Cerebellar nuclear complex (tissue), 1 donor: ENCODE measurements at places on chromosomes 4 and X.

DNA sequence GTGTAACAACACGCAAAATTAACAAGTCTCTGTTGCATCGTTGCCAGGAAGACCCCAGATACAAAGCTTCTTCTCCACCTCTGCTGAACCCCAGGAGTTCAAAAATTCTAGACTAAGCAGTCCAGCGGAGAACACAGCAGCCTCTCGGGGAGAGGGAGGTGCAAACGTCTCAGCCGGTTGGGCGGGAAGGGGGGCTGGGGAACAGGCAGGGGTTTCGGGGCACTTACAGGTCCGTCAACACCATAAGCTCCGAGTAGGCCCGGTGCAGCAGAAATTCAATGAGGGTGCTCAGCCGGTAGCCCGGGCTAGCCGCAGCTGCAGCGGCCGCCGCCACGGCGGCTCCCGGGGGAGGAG lies 394 bp downstream of the MED14 start:
- DNase-seq: no peak

- no peak for DNase-seq
These were observed 365.7 kb downstream of the PPP3CA start for GRCh38 chr4:100981447-100982204.

DNA sequence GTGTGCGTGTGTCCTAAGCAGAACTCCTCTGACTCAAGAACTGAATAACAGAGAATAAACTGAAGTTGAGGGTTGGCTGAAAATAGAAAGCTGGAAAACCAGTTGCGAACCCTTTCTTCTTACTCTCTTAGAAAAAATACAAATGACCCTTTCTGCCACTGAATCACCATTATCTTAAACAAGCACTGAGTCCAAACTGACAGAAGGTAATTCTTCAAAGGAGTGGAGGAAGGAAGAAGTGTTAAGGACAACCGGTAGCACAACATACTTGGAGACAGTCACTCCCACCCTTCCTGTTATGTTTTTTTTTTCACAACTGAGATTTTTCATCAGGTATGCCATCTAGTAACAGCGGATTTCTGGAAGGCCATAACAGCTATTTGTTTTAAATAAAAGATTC lies 38.1 kb downstream of the HELQ start:
- DNase-seq: no peak

GRCh38 chr4:148776941-148777340 lies 334.7 kb upstream of the NR3C2 start:
- DNase-seq: no peak

DNA sequence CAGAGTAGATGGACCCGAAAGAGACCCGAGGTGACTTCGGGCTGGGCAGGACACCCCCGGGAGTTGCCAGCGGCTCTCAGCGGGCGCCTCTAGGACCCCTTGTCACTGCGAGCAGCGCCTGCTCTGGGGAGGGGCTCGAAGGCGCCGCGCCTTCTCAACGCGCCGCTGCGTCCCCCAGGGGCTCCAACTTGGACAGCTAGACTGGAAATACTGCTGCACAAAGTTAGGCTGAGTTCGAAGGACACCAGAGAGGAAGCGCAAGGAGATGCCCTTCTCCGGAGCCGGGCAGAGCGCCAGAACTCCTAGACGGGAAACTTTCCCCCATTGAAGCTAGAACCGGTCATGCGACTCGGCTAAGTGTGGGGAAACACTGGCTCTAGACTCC lies 493 bp upstream of the KCNIP4 start:
- DNase-seq: no peak

DNA sequence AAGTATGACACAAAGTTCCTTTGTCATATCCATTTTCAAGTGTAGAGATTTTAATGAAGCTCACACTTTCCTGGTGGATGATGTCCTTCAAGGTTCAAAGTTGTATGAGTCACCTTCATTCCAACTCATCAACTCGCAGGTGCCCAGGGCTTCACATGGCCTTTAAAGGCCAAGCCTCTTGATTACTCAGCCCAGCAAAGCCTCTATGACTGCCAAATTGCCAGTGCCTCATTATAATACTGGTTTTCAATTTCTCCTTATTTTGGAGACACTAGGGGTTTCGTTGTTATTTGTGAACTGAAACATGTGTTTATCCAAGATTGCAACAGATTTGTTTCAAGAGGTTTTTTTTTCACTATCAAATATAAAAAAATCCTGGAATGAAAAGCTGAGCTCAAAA lies 45.9 kb upstream of the PPP3CA start:
- no peak for DNase-seq

DNA sequence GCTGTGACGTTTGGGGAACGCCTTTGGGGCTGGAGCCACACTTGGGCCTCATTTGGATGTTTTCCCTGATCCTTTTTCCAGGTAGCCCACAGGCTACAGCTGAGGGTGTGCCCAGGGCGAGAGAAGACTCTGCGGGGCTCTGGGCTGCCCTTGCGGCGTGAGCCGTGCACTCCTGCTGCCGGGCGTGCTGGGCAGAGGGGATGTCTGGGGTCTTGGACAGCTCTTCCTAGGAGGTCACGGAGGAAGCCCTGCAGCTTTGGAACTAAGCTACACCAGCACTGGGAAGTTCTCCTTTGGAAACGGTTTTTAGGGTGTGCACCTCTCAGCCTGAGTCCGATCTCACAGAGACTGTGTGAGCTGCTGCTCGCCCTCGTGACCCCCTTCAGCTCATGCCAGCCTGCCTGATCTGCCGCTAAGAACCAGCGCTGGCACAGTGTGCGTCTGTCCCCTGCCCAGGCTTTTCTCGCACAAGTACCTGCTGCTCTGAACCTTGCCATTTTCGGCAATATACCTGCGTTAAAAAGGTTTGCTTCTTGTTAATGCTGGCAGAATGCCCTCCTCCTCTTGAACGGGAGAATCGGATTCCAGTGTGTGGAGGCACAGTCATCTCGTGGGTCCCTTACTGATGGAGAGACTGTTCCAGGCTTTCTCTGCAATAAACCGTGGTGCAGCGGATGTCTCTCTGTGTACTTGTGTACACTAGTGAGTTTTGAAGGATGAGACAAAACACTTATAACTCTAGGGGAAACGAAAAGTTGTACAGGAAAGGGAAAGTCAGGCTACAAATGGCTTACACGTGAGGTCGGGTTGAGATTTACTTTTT lies 14.3 kb downstream of the MSANTD1 start:
- no peak for DNase-seq

GRCh38 chrX:153963546-153963945 lies 8.1 kb downstream of the HCFC1 start:
- no peak for DNase-seq

- DNase-seq: no peak
These were observed 27.6 kb upstream of the HUWE1 start for GRCh38 chrX:53713987-53714579.

DNA sequence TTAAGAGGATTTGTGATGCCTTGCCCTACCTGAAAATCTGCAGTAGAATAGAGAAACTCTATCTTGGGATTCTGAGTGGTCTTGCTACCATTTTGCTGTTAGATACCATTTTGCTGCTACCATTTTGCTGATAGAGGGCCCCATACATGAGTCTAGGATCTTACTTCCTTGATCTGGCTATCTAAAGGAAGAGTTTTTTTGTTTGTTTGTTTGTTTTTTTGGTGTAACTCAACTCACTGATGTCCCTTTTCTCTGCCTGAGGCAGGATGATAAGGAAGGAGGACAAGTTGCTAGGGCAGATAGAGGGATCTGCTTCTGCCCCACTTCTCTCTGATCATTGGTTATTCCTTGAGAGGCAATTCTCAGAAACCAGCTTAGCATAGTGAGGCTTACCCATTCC lies 31.0 kb downstream of the XK start:
- no peak for DNase-seq

DNA sequence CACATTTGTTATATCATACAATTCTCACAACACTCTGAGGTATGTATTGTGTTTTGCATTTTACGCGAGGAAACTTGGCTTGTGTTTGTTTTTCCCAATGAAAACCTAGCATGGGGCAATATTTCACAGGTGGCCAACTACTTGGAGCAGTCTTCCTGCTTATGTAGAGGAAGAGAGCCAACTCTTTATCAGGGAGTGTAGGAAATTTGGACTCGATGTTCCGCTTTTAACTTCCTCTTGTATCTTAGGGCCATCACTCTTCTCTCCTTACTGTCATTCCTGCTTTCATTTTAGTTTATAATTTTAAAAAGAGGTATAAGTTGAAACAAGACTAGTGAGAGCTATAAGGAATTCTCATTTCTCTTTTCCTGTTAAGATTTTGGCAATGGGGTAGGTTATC lies 107.7 kb upstream of the RPS6KA3 start:
- no peak for DNase-seq

DNA sequence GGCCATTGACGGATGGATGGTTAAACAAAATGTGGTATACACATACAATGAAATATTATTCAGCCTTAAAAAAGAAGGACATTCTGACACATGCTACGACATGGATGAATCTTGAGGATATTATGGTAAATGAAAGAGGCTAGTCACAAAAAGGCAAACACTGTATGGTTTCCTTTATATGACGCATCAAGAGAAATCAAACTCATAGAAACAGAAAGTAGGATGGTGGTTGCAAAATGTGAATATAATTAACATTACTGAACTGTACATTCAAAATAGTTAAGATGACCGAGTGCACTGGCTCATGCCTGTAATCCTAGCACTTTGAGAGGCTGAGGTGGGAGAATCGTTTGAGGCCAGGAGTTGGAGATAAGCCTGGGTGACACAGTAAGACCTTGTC lies 9.5 kb upstream of the CASK start:
- DNase-seq: no peak

GRCh38 chrX:152520653-152521052 lies 69.5 kb upstream of the GABRA3 start:
- DNase-seq: no peak

DNA sequence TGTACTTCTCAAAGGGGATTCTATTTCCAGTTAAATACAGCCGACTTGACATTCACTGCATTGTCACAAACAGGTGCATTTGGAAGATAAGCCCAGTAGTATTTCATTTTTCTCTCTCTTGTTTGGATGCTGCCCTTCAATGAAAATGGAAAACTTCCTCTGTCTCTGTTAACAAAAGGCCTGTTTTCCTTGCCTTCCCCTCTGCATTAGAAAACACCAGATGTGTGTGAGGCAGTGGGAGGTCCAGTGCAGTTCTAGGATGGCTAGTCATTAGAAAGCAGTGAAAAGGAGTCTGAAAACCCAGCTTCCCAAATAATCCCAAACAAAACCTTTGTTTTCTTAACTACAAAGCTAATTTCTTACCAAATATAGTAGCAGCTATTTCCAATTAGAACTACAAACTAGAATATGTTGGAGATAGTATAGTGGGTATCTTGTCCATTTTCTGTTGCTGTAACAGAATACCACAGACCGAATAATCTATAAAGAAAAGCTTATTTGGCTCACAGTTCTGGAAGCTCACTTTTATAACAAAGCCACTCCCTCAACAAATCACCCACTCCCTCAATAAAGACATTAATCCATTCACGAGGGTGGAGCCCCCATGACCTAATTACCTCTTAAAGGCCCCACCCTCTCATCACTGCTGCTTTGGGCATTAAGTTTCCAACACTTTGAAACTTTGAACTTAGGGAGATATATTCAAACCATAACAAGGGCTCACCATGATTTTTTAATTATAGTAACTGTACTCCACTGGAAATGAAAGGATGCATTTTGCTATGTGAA lies 452.1 kb upstream of the RPS6KA3 start:
- DNase-seq: no peak

DNA sequence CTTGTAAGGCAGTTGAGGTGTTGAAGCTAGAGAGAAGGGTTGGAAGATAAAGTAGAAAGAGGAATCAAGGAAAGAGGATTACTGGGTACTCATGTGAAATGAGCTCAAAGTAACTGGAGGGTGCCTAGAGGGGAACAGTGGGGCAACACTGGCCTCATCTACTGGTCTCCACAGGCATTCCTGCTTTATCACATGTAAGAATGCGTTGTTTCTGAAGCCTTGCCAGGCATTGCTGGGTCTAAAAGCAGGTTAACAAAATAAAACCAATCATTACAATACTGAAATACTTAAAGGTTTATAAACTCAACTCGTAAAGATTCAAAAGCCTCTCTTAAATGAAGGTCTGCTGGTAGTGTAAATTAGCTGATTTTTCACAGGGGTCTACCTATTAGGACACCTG lies 96.0 kb downstream of the FANCB start:
- DNase-seq: no peak

DNA sequence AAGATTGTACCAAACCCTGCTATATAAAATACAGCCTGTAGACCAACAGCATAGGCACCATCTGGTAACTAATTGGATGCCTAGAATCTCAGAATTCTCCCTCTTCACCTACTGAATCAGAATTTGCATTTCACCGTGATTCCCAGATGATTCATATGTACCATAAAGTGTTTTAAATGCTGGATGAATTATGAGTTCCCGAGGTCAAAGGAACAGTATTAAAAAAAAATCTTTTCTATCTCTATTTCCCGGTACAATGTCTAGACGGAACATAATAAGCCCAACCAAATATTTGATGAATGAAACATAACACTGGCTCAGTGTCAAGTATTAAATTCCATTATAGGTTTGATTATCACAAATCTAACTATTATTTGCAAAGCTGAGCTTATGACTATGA lies 280.0 kb downstream of the ANKRD50 start:
- DNase-seq: no peak

DNA sequence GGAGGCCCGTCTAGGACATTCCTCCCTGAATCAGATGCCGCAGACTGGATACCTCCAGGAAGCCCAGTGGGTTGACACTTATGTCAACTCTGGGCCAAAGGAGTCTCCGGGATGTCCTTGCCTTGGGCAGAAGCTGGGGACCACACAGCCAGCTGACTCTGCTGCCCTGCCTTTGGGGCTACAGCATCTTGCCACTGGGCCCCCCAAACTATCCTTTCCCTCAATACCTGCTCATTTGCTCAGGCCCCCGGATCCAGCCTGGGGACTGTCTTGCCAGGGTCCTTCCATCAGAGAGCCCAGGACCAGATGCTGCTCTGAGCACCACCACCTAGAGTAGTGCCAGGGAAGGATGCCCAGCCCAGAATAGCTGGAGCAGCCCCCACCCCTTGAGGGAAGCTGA lies 19.0 kb downstream of the RAB33A start:
- no peak for DNase-seq

GRCh38 chr4:157358851-157359250 lies 138.3 kb downstream of the GRIA2 start:
- no peak for DNase-seq

DNA sequence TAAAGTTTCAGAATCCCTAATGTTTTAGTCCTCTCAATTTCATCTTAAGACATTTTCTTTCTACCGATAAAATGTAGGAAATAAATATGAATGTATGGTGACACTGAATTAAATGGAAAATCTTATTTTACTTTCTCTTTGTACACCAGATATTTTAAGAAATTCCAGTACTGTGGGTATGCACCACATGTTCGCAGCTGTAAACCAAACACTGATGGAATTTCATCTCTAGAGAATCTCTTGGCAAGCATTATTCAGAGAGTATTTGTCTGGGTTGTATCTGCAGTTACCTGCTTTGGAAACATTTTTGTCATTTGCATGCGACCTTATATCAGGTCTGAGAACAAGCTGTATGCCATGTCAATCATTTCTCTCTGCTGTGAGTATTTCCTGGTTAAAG lies 26.9 kb downstream of the C4orf46 start:
- no peak for DNase-seq

GRCh38 chrX:149871940-149872339 lies 9.0 kb upstream of the MAGEA8 start:
- DNase-seq: no peak

- no peak for DNase-seq
These were observed 231.1 kb upstream of the ANXA3 start for GRCh38 chr4:78320349-78320935.

- DNase-seq: no peak
These were observed 64.5 kb upstream of the MAGEA10 start for GRCh38 chrX:152202886-152203285.

- no peak for DNase-seq
These were observed 15.2 kb upstream of the RUFY3 start for GRCh38 chr4:70706516-70706915.

GRCh38 chr4:8477095-8477635 lies 36.6 kb downstream of the TRMT44 start:
- no peak for DNase-seq

GRCh38 chr4:173333658-173334084 lies 487 bp downstream of the HMGB2 start:
- no peak for DNase-seq
